MCF 10A (cell line): ENCODE measurements at places on chromosomes 16 and 17.

DNA sequence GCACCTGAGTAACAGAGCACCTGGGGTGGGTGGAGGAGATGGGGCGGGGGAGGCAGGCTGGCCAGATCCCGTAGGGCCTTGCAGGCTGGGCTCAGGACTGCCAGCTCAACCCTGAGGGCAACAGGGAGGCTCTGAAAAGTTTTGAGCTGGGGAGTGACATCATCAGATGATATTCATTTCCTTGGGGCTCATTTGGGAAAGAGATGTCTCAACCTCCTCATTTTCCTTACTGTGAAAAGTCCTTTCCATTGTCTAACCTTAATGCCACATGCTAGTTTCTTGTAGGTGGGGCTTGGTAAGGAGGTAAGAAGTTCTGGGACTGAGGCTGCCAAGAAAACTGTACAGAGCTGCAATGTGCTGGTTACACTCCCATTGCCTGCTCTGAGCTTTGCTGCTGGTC is 3.7 kb downstream of the TNS4 start:
- peak; percentile 93 for DNase-seq

DNA sequence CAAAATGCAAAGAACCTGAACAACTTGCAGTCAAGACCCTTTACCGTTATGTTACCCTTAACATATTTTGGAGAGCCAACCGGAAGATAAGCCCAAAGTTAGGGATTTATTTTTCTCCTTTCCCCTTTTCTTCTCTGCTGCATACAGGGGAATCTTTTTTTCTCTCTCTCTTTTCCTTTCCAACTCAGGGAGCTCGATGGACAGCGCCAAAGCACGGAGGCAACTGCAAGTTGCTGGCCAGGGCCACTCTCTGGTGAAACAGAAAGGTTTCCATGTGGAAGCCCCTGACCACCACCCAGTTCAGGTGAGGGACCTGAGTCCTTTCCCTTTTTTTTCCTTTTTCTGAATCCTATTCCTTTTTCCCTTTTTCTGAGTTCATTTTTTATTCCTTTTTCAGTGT is 98.8 kb upstream of the COX10 start:
- DNase-seq = no peak

GRCh38 chr16:78163772-78164670 is 64.6 kb downstream of the WWOX start:
- DNase-seq = peak; percentile 14

DNA sequence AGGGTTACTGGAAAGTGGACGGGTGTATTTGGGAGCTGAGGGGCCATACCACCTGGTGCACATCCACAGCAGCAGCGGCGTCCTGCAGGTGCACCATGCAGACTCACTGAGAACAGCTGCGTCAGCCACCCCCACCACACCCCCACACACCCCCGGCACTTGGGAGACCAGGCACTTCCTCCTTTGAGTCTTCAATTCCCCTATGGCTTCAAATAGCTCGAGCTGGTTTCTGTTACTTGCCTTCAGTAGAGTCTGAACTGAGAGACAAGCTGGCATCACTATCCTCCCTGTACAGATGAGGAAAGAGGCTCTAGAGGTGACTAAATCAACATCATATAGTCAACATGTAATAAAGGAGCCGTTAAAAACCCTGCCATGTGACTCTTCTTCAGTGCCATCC is 15.4 kb downstream of the CUEDC1 start:
- no peak for DNase-seq

GRCh38 chr17:31060791-31061550 is 33.8 kb upstream of the NF1 start:
- no peak for DNase-seq
